ENCODE measurements at places on chromosomes 13 and 19.

DNA sequence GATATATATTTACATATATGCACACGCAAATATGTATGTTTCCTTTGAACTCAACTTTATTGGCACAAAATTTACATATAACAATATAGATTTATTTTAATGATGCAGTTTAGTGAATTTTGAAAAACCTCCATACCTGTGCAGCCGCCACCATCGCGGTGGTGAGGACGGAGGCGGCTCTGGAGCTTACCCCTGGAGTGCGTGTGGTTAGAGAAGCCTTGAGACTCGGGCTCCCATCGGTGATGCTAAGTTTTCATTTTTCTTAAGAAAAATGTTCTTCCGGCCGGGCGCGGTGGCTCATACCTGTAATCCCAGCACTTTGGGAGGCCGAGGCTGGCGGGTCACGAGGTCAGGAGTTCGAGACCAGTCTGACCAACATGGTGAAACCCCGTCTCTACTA is 31.8 kb downstream of the GJA3 start:
- DNase-seq, result no peak

DNA sequence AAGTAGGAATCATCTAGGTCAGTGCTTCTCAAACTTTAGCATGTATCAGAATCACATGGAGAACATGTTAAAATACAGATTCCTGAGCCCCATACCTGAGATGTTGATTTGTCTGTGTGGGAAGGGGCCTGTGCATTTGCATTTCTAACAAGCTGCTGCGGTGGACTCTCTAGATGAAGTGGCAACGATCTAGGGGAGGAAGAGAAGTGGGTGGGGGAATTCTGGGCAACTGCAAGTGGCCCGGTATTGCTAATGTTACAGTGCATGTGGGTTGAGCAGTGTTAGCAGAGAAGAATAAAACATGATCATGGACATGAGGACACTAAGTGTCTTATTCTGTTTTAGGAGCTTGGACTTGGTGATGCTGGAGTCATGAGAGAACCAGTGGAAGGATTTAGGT is 329.0 kb downstream of the OLFM4 start:
- DNase-seq, result no peak

DNA sequence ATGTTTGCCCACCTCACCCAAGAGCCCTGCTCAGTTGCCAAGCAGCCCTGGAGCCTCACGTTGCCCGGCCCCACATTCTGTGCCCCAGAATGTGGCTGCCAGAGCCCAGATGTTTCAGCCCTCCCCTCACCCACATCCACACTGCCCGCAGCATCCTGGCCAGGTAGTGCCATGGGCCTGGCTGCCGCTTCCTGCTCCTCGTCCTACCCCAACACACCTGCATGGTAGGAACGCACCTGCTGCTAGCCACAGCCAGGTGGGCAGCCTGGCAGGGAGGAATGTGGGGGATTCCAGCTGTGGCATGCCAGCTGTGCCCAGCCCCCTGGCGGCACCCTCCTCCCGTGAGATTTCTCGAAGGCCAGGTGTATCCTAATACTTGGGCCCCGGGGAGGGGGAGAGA is 7.5 kb upstream of the NFIX start:
- no peak for DNase-seq

GRCh38 chr19:10816691-10817090 is 19.3 kb downstream of the TMED1 start:
- DNase-seq, result no peak

DNA sequence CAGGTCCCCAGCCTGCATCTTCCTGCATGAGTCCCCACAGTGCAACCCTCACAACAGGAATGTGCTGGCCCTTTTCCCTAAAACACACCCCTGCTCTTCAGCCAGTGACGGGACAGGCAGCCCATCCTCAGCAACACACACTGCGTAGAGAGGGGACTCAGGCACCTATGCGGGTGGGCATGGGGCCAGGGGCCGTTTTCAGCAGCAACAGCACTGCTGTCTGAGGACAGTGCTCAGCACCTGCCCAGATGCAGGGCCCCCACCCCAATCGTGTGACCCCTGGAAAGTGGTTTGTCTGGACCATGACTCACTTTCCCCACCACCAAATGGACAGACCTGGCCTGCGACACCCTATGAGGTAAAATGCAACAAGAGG is 28.0 kb upstream of the ISYNA1 start:
- DNase-seq, result no peak

GRCh38 chr19:18424890-18425514 is 5.8 kb downstream of the SSBP4 start:
- no peak for DNase-seq

- no peak for DNase-seq
These were observed 19.9 kb downstream of the NOSIP start for GRCh38 chr19:49560358-49560900.

- DNase-seq, result no peak
These were observed 66.9 kb downstream of the CYSLTR2 start for GRCh38 chr13:48720621-48721020.

GRCh38 chr19:41437944-41438574 is 1.7 kb downstream of the DMAC2 start:
- no peak for DNase-seq

DNA sequence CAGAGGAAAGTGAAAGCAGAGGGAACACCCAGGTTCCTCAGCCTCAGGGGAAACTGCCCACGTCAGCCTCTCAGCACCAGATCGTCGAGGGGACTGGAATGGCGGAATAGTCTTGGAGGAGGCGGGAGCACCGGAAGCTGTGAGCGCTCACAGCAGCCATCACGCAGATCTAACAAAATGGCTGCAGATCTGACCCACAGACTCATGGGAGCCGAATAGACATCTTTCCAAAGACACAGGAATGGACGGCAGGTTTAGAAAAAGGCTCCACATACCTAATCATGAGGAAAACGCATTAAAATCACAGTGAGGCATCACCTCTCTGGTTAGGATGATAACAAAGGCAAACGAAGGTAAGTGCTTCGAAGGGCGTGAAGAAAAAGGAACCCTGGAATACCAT is 11.8 kb upstream of the LILRA2 start:
- no peak for DNase-seq

GRCh38 chr13:25432691-25433090 is 60.9 kb downstream of the ATP8A2 start:
- no peak for DNase-seq

GRCh38 chr19:48397263-48398101 is 4.0 kb downstream of the GRIN2D start:
- DNase-seq, result no peak

DNA sequence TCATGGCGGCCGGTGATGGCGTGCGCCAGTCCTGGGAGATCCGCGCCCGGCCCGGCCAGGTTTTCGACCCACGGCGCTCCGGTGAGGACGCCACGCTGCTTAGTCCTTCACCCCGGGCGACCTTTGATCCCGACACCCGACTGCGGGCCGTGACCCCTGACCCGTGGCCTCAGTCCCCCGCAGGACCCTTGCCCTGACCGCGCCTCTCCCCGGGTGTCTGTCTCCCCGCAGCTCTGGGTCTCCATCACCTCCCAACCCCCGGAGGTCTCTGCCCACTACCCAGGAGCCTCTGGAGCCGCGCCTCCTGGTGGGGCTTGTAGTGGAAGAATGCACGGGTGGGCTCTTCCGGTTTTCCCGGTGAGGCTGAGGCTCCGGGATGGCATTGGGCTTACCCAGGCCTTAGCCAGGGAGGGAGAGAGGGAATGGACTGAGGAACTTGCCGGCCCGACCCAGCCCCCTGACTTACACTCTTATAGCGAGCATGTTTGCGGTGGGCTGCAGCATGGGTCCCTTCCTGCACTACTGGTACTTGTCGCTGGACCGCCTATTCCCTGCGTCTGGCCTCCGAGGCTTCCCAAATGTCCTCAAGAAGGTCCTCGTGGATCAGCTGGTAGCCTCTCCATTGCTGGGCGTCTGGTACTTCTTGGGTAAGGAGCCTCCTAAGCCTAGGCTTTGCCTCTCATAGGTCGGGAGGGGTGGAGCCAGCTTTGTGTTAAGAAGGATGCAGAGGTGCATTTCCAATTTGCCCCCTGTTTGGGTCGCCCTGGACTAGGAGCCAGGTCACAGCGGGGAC is 566 bp downstream of the MPV17L2 start:
- DNase-seq, result no peak

GRCh38 chr13:22736084-22736767 is 444.6 kb upstream of the SGCG start:
- no peak for DNase-seq

- no peak for DNase-seq
These were observed 165.5 kb downstream of the LACC1 start for GRCh38 chr13:44045180-44045562.

GRCh38 chr13:28559636-28560259 is 64.8 kb upstream of the FLT1 start:
- DNase-seq, result no peak

- no peak for DNase-seq
These were observed 2.2 kb downstream of the BST2 start for GRCh38 chr19:17402982-17403855.

GRCh38 chr13:39347926-39348901 is 254.8 kb downstream of the LHFPL6 start:
- no peak for DNase-seq

DNA sequence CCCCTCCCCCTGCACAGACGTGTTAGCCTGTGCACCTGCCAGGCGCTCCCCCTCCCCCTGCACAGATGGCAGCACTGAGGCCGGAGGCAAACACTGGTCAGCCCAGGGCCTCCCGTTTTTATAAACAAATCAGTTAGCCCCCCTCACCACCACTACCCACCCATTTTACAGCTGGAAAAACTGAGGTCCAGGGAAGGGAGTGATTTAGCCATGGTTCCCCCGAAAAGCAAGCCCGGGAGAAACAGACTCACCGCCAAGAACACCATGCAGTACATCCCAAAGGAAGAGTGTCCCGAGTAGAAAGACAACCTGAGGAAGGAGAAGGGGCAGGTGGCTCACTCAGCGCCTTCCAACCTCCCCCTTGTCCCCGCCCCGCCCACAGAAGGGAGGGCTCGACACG is 8.7 kb downstream of the PLPP2 start:
- no peak for DNase-seq

DNA sequence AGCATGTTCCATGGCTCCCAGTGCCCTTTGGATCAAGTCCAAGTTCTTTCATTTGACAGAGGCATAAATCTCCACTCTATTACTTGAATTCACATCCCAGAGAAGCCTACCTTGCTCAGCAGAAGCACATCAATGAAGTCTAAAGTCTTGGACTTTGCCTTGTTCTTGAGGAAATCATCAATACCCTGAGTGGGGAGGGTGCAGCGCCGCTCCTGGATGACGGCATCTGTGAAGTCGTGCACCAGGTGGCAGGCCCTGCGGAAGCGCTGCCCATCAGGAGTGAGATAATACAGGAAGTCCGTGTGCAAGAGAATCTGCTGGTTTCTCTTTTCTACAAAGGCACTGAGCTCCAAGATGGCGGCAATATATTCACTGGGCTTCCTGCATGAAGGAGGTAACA is 10.6 kb downstream of the CYP4F11 start:
- DNase-seq, result no peak

- DNase-seq, result peak; percentile 18
These were observed 48.1 kb upstream of the SERPINE3 start for GRCh38 chr13:51291341-51291740.

GRCh38 chr13:112103961-112104880 is 37.3 kb downstream of the SOX1 start:
- DNase-seq, result no peak

DNA sequence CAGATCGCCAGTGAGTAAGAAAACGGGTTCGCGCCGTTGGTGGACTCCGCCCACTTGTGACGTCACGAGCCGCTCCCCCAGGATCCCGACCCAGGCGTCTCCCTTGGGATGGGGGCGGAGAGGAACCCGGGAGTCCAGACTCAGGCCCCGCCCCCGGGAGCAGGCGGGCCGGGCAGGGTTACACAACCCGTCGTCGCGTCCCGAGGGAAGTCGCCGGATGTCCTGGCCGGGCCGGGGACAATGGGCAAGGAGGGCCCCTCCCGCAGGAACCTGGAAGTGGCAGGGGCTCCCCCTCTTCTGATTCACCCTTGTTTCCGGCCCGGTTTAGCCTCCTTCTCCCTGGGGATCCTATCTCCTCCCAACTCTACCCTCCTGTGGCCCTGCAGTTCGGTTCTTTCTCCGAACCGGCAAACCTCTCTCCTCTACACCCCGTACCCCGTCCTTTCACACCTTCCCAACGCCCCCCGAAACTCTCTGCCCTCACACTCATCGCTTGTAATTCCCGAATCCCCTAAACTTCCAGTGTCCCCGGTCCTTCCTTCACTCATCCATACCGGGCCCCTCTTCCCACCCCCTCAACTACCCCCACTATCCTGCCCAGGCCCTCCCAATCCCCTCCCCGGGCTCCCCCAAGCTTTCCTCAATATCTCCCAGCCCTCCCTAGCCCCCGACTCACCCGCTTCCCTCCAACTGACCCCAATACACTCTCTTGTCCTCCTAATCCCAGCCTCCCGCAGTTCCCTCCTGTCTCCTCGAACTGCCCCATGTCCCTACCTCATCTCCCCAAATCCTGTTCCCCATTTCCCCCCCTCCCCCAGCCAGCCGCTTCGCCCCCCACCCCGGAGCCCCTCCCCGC is 20.0 kb upstream of the ERCC1 start:
- DNase-seq, result peak; percentile 92

GRCh38 chr13:46903748-46904147 is 6.9 kb upstream of the HTR2A start:
- peak; percentile 40 for DNase-seq

DNA sequence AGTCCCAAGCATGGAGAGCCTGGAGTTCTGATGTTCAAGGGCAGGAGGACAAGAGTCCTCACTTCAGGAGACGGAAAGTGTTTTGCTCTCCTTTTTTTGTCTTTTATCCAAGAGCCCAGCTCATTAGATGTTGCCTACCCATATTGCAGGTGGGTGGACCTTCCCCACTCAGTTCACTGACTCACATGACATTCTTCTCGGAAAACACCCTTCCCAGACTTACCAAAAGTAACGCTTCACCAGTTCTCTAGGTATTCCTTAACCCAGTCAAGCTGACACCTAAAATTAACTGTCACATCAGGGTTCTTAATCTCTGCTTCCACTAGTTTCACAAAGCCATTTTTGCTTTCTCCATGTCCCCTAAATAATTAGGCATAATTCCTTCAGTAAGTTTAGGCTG is 2215.4 kb upstream of the PCDH20 start:
- no peak for DNase-seq

DNA sequence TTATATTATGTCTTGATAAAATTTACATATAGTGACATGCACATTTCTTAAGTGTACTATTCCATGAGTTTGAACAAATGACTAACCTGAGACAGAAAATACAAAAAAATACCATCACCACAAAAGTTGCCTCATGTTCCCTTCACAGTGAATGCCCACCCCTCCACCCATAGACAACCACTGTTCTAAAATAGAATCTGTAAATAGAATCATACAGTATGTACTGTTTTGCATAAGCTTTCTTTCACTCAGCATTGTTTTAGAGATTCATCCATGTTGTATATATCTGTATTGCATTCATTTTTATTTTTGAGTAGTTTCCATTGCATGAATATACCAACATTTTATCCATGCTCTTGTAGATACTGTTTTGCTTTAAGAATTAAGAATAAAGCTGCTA is 23.3 kb upstream of the RBM26 start:
- no peak for DNase-seq

DNA sequence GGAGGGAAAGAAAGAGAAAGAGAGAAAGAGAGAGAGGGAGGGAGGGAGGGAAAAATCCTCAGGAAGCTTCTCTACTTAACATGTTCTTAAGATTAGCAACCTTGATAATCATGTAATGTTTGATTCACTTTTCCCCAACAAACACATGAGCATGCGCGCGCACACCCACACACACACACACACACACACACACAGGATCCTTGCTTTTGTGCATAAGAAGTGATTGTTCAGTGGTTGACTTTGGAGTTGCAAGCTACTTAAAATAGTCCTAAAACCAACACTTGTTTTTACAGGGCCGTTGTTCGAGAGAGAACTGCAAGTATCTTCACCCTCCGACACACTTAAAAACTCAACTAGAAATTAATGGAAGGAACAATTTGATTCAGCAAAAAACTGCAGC is 100.0 kb upstream of the RAP2A start:
- no peak for DNase-seq

- DNase-seq, result no peak
These were observed 240.9 kb upstream of the SERP2 start for GRCh38 chr13:44132710-44133109.
